RWPE2 (cell line): ENCODE measurements at places on chromosomes 6 and 20.

GRCh38 chr6:27111743-27112142, 135.8 kb upstream of the PRSS16 start:
- DNase-seq = no peak

DNA sequence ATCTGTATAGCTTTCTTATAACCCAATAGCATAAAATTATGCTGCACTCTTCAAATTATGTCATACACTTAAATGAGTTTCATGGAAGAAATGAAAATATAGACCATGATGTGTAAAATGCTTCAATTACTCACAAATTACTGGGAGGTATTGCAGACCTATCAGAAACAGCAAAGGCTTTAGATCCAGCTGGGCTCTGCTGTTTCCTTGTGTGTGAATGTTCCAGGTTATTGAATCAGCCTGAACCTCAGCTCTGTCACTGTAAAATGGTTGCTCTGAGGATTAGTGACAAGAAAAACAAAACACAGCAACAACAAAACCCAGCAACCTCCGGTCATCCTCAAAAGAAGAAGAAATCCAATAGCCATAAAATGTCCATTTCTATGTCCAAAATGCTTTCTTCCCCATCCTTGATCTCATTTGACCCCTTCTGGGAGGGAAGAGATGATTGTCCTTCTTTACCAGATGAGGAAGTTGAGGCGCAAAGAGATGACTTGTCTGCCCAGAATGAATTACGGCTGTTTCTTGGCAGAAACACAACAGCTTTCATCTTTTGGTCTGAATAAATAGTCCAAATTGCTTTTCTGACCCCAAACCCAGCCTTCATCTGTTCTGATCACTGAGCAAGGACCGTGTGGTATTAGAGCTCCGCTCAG, 42.2 kb upstream of the TGM6 start:
- DNase-seq = no peak

DNA sequence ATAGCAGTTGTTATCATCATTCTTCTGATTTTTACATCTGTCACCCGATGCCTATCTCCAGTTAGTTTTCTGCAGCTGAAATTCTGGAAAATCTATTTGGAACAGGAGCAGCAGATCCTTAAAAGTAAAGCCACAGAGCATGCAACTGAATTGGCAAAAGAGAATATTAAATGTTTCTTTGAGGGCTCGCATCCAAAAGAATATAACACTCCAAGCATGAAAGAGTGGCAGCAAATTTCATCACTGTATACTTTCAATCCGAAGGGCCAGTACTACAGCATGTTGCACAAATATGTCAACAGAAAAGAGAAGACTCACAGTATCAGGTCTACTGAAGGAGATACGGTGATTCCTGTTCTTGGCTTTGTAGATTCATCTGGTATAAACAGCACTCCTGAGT, 2.1 kb downstream of the CALHM6 start:
- no peak for DNase-seq

- DNase-seq = no peak
These were observed 62.0 kb upstream of the PAX1 start for GRCh38 chr20:21643417-21643816.

GRCh38 chr6:159989492-159990480, 20.9 kb downstream of the IGF2R start:
- DNase-seq = no peak

DNA sequence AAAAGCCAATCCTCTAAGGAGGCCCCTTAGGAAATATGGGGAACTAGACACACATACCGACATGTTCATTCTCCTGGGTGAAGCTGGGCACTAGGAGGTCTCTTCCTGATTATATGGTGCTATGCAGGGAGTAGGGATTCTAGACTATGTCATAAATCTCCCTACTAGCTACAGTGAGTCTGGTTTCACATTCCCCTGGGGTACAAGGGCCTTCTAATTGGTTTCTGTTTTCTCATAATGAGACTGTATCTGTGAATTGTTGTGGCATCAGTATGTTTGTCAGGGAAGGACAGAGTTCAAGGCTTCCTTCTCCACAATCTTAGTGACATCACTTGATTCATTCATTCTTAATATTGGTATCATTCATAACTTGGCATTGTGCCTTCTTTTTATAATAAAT, 103.5 kb downstream of the TINAG start:
- DNase-seq = no peak

- no peak for DNase-seq
These were observed 214.5 kb downstream of the SOX4 start for GRCh38 chr6:21808045-21808470.
